ENCODE measurements at places on chromosomes 11 and 22.

GRCh38 chr22:35766654-35767580, 49.2 kb downstream of the APOL5 start:
- DNase-seq, result no peak

- no peak for DNase-seq
Measured at GRCh38 chr22:44098021-44098739, 74.1 kb downstream of the PARVB start.

DNA sequence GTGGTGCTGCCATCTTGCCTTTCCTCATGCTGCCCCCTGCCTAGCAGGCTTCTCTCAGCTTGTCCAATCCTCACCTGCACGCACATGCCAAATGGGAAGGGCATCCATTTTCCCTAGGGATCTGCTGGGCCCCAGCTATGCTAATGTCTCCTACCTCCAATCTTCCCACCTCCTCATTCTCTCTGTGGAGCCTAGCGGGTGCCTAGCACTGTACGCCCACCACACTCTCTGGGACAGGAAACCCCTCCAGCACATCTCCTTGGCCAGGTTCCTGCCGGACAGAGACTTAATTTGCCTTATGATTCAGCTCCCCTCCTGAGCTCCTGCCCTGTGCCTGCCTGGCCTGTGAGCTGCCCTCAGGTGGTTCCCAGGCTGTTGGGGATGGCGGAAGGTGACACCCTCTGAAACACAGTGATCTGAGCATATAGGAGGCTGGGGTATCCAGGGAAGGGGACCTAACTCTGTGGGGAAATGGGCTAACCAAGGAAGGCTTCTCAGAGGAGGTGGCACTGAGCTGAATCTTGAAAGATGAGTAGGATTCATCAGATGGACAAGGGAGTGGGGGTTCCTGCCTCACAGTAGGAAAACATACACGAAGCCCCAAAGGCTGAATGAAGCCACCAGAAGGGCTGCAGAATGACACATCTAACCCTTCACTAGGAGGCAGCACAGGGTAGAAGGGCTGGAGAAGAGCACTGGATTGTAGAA, 79.2 kb upstream of the WNT11 start:
- no peak for DNase-seq

- DNase-seq, result no peak
Measured at GRCh38 chr22:27647540-27647939, 154.0 kb downstream of the MN1 start.

DNA sequence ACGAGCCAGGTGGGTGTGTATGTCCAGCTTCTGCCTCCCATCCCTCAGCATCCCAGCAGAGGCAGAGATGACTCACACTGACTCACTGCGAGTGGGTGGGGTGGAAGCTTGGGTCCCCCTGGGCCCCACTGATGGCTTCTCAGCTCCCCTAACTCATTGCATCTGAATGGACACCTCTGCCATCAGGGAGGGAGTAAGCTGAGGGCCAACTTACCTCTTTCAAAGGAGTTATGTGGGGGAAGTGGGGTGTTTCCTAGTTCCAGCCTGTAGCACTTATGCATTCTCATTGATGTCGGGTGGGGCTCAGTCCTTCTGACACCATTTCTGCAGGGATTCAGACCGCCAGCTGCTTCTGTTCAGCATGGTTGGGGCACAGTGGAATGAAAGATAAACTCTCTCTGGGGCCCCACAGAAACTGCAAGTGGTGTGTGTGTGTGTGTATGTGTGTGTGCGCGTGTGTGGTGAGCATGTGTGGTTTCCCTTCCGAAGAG, 1425.8 kb downstream of the TBC1D22A start:
- DNase-seq, result peak; percentile 37

DNA sequence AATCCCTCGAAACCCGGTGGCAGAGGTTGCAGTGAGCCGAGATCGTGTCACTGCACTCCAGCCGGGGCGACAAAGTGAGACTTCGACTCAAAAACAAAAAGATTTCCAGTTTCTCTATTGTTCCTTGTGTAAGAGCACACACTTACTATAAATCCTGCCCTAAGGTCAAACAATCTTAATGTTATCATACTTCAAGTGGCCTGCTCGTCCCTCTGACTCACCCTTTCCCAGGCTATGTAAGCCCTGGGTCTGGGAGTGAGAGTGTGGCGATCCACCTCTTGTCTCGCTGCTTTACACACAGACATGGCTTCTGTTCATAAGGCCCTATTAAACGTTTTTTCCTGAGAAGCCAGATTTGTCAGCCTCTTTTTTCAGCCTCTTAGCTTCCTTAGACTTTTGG, 24.4 kb upstream of the A4GALT start:
- no peak for DNase-seq

- DNase-seq, result no peak
Measured at GRCh38 chr11:87454241-87454640, 416.5 kb downstream of the TMEM135 start.

DNA sequence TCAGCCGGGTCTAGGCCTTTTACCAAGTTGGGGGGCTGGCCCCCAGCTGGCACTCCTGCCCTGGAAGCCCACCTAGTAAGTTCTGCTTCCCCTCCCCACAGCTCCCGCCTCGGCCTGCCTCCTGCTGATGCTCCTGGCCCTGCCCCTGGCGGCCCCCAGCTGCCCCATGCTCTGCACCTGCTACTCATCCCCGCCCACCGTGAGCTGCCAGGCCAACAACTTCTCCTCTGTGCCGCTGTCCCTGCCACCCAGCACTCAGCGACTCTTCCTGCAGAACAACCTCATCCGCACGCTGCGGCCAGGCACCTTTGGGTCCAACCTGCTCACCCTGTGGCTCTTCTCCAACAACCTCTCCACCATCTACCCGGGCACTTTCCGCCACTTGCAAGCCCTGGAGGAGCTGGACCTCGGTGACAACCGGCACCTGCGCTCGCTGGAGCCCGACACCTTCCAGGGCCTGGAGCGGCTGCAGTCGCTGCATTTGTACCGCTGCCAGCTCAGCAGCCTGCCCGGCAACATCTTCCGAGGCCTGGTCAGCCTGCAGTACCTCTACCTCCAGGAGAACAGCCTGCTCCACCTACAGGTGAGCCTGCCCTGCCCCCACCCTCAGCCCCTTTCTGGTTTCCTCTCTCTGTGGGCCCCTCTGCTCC, 7.3 kb downstream of the RTN4RL2 start:
- no peak for DNase-seq

GRCh38 chr22:37387793-37388192, 39.5 kb downstream of the ELFN2 start:
- no peak for DNase-seq

GRCh38 chr11:112608509-112608908, 347.8 kb upstream of the PLET1 start:
- DNase-seq, result no peak

Data from CD4-positive, alpha-beta T cell treated with Interleukin-12 subunit alpha and Interleukin-12 subunit beta, for 1 hour (primary cell).